GM13977 (cell line): ENCODE measurements at places on chromosomes 5 and 9.

DNA sequence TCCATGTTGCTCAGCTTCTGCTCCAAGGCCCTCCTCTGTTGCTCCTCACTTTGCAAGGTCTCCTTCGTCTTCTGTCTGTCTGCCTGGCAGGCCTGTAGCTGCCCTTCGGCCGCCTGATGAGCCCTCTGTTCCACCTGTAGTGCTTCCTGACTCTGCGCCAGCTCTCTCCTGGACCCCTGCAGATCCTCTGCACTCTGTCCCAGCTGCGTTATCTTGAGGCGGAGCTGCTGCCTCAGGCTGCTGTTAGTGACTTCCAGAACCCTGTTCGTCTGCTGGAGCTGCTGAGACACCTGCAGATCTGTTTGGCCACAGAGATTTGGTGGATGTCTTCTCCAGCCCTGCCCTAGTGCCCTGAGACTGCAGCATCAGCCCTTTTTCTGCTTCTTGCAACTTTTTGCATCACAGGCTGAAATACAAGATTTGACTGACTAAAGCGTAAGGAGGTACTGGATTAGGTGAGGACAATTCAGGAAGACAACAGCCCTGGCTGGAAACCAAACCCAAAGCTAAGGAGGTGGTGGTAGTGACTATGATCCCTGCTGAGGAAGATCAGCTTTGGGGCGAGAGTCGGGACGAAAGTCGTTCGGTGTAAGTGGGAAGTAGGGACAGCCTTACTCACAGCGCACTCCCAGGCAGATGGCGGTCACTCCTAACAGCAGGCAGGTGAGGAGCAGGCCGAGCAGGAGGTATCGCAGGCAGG, 2.1 kb downstream of the CD72 start:
- DNase-seq = no peak

- no peak for DNase-seq
Observed at GRCh38 chr5:89954916-89955315, 454.6 kb downstream of the CETN3 start.

DNA sequence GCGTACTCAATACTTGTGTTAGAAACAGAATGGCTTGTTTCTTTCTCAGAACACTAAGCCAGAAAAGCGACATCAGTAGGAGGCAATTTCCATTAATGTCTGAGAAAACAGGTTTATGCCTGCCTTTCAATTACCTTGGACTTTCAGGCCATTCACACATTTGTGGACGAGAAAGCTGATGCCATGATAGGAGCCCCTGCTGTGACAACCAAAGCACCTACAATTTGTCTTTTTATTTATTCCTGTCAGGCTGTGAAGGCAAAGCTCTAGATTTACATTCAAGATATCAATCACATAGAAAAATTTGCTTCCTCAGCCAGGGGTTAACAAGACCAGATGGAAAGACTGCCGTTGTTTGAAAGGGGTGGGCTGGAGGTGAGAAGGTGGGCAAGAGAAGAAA, 76.2 kb downstream of the C7 start:
- DNase-seq = no peak

DNA sequence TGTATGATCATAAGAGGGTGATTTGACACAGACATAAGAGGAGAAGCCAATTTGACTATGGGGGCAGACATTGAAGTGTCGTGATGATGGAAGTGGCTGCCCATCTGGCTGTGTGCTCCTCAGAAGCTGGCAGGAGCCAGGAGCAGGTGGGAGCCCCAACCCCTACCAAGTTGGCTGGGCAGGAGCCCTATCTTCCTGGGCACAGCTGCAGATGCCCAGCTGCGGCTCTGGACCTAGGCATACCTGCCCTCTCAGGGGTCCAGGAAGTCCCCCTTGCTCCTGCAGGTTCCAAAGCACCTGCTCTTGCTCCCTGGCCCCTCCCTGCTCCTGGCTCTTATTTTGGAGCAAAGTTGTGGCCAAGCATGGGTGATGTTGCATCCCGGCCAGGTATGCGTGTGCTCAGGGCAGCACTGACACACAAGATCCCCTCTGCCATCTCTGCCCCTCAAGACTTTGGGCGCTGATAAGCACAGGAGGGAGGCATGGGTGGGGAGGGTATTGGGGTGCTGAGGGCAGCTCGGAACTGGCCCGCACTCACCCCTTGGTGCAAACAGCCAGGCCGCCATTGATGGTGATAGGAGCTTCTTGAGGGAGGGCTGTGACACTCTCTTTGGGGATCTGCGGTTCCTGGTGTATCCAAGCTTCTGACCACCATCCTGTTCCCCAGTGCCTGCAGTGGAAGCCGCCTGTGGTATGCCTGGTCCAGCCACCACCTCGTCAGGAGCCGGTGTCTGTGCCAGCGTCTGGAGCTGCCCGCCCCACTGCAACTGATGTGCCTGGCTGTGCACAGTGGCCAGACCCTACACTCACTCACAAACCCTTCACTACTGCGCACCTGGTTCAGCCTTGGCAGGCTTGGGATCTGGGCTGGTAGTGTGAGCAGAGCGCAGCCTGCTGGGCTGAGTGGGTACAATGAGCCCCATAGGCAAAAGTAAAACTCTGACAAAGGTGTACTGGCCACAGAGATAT, 230.9 kb downstream of the CDH9 start:
- DNase-seq = no peak

DNA sequence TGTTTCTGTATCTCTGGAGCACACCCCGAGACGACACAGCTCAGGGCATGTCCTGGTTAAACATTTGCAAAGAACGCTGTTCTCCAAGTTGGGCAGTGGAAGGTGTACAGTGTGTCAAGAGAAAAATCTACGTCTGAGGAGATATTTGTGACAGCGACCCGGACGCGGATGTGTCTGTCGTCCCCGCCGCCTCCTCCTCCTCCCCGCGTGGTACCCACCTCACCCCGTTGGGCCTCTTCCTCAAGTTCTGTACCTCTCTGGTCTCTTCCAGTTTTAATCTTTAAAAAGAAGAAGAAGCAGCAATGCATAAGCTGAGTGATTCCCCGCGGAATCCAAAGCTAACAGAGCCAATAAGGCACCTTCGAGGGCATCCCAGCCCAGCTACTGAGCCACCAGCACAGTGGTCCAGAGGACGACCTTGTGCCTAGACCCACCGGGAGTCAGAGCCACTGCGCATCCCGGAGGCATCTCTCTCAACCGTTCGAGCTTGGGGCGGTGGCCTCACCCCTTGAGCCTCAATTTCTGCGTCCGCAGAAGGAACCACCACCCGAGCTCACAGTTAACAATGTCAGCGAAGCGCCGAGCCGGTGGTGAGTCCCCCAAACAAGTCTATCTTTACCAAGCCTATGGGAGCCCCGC, 467 bp downstream of the C9orf78 start:
- no peak for DNase-seq

DNA sequence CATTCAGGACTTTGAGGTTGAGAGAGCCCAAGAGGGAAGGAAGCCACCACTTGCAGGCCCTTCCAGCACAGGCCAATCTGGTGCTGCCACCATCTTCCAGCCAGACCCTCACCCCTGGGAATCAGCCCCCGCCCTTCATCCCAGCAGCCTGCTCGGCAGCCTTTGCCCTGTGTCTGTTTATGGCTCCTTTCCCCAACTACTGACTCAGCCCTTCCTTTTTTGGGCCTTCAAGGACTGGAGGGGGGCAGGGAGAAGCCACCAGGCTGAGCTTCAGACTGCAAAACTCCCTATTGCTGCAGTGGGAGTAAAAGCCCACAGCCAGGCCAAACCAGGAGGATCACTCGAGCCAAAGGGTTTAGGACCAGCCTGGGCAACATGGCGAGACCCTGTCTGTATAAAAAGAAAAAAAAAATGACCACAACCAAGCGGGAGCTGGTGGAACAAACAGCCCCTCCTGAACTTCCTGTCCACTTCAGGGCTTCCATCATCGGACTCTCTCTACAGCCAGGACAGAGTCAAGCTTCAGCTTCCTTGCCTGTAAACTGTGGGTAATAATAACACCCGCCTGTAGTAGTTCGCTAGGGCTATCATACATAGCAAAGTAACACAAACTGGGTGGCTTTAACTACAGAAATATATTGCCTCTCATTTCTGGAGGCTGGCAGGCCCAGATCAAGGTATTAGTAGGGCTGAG, 85.9 kb upstream of the IL17B start:
- DNase-seq = no peak

DNA sequence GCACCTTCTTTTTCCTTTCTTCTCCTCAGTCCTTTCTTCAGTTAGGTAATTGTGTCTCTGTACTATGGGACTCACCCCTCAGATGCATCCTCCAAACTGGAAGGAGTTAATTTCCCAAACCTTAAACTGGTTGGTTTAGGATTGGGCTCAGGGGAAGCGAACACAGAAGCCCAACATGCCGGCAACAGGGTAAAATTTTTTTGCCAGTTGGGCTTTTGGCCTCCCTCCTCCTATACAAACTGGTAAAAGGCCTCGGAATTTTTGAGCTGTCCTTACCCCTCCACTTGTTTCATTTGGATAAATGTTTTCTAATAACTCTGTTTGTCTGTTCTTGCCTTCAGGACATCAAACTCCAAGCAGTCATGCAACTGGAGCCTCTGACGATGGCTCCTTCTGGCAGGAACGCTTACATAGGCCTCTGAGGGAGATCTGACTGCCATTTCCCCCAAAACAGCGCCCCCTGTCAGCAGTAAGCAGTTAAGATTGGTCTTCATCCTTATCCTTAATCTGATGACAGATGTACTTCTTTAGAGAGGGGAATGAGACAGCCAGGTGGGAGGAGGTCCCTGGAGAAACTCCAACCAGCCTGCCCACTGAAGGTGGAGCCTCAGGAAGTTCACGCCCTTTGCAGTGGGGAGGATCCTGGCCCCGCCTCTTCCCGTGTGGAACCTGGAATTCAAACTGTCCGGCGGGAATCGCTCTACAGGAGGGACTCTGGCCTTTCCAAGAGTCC, 57.8 kb upstream of the SPINK5 start:
- no peak for DNase-seq

- DNase-seq = no peak
Observed at GRCh38 chr5:179161901-179162300, 101.7 kb downstream of the ZNF354C start.

GRCh38 chr9:107738789-107739188, 249.2 kb upstream of the KLF4 start:
- DNase-seq = no peak

- no peak for DNase-seq
Observed at GRCh38 chr5:140025736-140026135, 17.4 kb downstream of the NRG2 start.

DNA sequence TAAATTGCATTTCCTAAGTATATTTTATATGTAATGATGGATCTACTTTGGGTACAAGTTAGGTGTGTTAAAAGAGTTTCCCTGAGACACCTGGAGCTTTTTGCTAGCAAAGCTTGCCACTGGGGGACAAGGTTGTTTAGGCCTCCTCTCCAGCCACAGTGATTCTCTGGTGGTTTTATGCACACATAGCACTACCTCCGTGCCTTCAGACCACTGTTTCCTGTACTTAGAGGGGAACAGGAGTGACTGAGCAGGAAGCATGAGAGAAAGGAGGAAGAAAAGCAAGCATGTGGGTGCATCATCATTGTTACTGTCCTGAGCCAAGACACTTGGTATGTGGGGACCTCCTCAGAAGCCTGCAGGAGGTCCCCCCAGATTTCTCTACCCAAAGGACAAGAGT, 272.1 kb downstream of the RASEF start:
- DNase-seq = no peak

DNA sequence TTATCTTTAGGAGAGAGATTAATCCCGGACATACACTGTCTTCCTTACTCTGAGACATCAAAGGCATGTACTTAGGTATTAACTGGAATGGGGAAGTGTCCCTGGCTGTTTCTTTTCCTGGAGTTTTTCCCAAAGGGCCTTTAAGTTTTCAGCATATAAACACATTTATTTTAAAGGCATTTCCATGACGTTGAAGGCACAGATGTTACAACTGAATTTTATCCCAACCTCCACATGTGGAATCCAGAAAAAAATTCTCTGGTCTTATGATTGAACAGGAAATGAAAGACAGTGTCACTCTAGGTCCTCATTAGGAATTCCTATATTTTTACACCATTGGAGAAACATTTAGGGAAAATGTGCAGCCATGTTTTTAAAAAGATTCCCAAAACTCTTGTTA, 41.6 kb upstream of the SHOC1 start:
- DNase-seq = no peak

- DNase-seq = no peak
Observed at GRCh38 chr5:41334758-41335157, 121.4 kb upstream of the C6 start.

- no peak for DNase-seq
Observed at GRCh38 chr5:134145041-134145757, 30.7 kb downstream of the TCF7 start.

DNA sequence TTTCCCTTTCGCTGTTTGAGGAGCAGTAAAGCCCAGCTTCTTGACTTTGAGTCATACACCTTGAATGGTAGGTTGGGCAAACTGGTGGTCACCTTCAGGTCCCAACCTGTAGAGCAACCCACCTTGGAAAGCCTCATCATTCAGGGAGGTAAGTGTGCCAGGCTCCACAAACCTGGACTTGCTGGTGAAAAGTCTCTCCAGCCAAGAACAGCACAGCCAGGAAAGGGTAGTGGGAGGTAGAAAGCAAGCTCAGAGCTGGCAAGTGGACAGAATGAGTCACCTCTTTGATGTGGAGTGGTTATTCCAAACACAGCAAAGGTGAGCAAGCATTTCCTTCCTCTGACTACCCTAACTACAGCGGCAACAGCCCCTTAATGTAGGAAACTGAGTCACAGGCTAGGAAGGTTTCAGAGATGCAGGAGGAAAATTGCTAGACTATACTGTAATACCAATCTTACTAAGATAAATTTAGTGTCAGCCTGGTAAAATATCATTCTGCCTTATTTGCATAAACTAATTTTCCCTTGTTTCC, 117.5 kb upstream of the MTAP start:
- no peak for DNase-seq

DNA sequence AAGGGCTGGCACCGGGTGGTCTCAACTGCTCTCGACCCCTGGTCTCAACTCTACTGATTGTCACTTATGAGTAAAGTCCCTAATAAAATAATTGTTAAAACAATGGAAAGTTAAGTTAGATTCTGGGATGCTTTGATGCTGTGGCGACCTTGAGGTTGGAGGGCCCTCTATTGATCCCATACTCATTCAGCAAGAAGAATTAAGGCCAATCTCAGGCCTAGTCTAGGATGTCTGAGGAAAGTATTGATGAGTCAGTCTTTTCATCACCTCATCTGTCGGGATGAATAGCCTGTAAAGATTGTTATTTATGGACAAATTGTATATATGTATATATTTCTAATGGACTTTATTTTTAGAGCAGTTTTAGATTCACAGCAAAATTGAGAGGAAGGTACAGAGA, 50.8 kb downstream of the WDR36 start:
- no peak for DNase-seq

DNA sequence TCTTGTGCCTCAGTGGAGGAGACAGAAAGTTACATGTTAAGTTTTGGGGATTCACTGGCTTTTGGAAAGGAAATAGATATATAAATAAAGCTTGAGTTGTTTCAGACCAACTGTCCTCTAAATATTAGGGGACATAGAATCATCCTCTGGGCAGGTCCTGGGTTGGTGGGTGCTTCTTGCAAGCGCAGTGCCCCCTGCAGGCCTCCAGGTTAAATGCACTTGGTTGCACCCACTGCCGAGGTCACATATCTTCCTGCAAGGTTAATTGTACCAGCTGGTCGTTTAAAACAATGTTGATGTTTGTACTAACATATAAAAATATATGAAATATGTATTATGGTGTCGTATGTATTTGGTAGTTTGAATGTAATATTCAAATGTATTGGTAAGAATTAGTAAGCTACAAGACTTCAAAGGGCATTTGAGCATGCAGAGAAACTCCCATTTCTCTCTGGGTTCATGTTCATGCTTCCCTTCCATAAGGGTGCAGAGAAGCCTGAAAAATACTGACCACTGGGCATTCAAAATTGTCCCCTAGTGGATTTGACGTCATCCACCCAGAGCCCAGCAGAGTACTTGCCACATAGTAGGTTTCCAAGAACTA, 87.0 kb downstream of the ZNF618 start:
- DNase-seq = peak; percentile 59
